ENCODE measurements at places on chromosomes 7 and 10.

GRCh38 chr7:25839084-25839769 lies 312.8 kb upstream of the NFE2L3 start:
- DNase-seq: no peak

GRCh38 chr10:76839276-76839675 lies 798.3 kb downstream of the KCNMA1 start:
- no peak for DNase-seq

DNA sequence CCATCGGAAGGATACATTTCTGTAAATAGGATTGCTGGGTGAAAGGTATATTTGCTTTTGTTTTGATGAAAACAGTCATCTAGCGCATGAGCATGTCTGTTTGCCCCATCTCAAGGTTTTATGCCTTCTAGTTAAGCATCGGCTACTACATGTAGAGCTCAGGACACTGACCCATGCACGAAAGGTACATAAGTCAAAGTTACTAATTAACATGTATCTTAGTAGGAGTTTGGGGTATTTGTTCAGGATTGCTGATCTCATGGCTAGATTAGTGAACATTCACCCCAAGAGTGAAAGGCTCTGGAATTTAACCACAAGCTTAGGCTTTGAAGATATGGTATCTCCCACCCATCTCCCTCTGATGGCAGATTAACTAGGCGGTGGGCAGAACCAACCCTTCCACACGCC lies 91.5 kb downstream of the RBM20 start:
- no peak for DNase-seq

- no peak for DNase-seq
Measured at GRCh38 chr7:12564996-12565764, 5.3 kb upstream of the SCIN start.

DNA sequence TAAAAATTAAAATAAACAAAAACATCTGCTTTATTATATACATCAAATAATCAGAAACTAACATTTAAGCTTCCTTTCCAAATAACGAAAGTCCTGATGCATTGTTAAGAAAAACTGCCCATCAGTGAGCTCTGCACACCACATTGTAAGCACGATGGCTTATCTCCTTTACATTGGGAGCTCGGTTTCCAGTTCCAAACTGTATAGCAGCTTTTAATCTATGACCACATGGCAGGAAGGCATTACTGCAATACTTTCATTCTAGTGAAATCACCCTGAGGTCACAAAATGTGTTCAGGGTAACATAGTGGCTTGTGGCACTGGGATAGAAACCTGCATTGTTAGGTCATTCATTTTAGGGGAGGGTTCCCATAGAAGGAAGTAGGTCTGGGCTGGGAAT lies 146.3 kb downstream of the ZNF22 start:
- DNase-seq: no peak

DNA sequence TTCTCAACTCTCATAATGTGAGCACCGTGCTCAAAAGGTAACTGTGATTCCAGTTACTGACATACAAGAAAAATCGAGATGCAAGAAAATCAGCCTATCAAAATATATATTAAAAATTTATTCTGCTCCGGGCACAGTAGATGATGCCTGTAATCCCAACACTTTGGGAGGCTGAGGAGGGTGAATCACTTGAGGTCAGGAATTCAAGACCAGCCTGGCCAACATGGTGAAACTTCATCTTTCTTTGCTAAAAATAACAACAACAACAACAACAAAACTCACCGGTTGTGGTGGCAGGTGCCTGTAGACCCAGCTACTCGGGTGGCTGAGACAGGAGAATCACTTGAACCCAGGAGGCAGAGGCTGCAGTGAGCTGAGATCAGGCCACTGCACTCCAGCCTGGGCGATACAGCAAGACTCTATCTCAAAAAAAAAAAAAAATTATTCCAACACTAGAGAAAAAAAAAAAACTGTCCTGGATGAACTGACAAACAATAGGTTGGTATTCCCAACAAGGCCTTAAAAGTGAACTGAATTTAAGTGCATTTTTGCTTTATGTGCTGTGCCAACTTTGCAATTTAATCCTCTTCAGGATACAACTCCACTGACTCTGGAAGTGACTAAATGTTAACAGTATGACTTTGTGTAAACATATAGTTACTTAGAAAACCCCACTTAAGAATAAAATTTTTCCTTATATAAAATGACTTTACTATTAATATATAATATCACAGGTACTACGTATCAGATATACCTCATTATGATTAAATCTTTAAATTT lies 51.1 kb downstream of the JMJD1C start:
- no peak for DNase-seq

DNA sequence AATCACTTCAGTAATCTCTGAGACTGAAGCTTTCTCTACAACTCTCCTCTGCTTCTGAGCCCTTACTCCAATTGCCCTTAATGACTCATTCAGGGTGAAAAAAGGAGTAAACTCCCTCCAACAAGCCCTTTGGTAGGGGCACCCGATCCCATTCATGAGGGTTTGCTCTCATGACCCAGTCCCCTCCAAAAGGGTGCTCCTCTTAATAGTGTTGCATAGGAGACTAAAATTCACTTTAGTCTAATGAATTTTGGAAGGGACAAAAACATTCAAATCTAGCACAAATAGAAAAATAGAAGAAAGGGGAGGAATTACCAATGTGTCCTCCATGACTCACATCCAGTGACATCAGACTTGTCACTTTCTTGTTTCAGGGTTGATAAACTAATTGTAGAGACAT lies 66.2 kb upstream of the CCNY start:
- no peak for DNase-seq

- DNase-seq: peak; percentile 9
Measured at GRCh38 chr7:30406664-30407425, 71.7 kb downstream of the NOD1 start.

DNA sequence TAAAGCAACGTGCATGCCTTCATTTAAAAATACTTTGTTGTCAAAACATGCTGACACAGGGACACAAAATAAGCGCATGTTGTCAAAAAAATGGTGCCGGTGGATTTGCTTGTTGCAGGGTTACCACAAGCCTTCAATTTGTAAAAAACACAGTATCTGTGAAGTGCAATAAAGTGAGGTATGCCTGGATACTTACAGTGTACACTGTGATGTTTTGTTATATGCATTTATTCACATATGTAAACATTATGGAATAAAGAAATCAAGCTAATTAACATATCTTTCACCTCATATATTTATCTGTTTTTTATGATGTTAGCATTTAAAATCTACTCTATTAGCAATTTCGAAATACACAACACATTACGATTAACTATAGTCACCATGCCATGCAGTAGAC lies 202.6 kb upstream of the FZD8 start:
- no peak for DNase-seq

- no peak for DNase-seq
Measured at GRCh38 chr7:25314731-25315267, 86.5 kb upstream of the NPVF start.

DNA sequence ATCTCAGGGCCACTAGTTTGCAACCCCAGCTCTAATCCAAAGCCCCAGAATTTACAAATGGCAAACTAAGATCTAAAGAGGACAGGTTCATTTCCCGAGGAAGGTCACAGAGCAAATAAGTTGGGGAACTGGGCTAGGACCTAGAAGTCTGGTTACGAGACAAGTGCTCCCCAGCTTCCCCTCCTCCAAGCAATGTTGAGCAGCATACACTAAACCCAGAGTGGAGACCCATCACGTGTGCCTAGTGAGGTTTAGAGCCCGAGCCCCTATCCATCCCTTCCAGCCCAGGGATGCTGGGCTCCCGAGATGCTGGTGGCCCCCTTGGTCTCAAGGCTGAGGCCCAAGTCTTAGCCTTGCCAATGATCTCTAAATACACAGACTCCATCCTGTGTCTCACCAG lies 209.5 kb upstream of the ZMIZ1 start:
- DNase-seq: no peak

DNA sequence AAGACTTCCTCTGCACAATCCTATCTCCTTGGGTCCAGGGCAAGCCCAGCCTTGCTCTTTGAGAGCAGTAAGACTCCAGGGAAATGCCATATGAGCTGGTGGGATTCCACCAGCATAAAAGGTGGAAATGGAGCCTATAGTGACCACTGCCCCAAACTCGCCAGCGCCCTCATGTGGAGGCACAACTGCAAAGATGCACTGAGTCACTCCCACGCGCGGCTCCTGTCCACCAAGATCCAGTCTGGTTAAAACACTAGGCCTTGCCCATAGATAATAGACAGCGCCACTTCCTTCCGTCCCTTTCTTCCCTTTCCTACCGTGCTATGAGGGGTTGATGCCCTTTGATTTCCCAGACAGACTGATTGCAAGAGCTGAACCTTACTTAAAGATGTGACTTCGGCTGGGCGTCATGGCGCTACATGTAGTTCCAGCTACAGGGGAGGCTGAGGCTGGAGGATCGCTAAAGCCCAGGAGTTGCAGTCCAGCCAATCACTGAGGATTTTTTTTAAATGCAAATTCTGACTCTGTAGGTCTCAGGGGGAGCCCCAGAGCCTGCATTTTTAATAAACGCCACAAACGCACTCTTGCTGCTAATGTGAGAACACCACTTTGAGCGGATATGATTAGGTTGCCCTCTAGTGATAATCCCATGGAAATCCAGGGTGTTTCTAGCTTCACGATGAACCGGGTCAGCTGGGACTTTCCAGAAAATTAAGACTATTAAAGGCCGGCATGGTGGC lies 136.5 kb downstream of the EPC1 start:
- peak; percentile 15 for DNase-seq

GRCh38 chr10:69632516-69633199 lies 2.6 kb downstream of the FAM241B start:
- no peak for DNase-seq

GRCh38 chr10:73167458-73167782 lies 388 bp downstream of the ECD start:
- DNase-seq: no peak

DNA sequence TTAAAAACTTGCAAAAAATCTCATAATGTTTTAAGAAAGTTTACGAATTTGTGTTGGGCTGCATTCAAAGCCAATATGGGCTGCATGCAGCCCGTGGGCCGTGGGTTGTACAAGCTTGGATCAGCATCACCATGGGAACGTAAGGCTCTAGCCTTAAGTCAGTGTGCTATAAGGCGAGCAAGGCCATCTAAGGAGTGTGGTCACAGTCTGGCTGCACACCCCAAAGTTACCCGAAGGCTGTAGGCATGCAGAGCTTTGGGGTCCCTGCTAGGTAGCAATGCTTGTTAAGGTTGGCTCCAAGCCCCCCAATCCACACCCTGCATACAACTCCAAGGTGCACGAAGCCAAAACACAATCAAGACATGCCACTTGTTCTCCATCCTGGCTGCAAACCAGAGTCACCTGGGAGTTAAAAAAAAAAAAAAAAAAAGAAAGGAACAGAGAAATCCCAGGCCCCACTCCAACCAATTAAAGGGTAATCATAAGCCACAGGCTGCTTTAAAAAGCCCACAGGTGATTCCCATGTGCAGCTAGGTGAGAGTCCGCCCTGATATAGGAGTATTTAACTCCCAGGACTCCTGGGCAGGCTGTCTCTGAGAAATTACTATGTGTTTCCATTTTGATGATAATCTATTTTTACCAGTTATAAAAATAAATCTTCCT lies 8.5 kb upstream of the PNLIPRP2 start:
- no peak for DNase-seq

GRCh38 chr10:62583876-62584615 lies 209.9 kb downstream of the ZNF365 start:
- DNase-seq: peak; percentile 87

DNA sequence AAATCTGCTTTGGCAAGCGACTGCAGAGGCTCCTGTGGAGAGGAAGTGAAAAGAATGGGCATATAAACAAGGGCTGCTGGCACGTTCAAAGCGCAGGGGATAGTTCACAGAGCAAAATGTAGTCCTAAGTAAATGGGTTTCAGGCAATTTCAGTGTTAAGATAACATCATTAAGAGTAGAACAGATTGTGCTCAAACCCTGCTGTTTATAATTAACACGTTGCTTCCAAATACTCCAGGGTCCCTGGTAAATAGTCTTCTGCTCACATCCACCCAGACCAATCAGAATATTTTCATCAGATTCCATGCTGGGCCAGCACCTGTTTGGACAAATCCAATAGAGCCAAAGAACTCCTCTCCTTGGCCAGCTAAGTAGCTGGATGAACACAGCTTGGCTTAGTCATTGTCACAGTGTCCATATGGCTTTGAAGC lies 81.4 kb downstream of the ORC5 start:
- DNase-seq: no peak

DNA sequence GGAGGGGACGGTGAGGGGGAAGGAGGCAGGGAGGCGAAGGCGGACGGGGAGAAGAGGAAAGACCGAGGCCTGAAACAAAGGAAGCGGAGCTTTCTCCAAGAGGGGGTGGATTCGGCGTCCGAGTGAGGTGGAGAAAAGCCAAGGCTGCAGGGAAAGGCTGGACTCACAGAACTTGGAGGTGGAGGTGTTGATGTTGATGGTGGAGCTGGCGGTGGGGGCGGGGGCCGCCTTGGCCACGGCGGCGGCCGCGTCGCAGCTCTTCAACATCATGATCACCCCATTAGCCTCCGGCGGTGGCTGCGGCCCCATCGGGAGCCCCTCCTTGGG lies 578 bp downstream of the CACUL1 start:
- no peak for DNase-seq

GRCh38 chr10:89505640-89506275 lies 29.6 kb downstream of the SLC16A12 start:
- no peak for DNase-seq

- DNase-seq: no peak
Measured at GRCh38 chr10:59880971-59881510, 25.3 kb downstream of the CCDC6 start.

GRCh38 chr10:82826132-82826531 lies 951.1 kb downstream of the NRG3 start:
- DNase-seq: peak; percentile 25

DNA sequence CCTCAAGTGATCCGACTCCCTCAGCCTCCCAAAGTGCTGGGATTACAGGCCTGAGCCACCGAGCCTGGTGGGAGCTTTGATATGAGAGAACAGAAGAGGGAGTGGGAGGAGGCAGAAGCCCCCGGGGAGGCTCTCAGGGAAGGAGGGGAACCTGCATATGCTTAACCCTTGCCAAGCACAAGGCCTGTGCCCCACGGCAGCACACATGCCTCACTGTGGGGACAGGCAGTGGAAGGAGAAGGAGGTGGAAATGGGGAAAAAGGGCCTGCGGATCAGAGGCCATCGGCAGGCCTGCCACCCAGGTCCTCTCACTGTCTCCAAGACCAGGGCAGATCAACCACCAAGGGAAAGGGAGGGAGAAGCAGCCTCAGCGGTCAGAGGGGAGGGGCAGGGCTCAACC lies 7.2 kb upstream of the GRID1 start:
- no peak for DNase-seq

- no peak for DNase-seq
Measured at GRCh38 chr7:69489533-69489932, 108.7 kb upstream of the AUTS2 start.

GRCh38 chr10:137031-137430 lies 1.8 kb downstream of the ZMYND11 start:
- DNase-seq: no peak

DNA sequence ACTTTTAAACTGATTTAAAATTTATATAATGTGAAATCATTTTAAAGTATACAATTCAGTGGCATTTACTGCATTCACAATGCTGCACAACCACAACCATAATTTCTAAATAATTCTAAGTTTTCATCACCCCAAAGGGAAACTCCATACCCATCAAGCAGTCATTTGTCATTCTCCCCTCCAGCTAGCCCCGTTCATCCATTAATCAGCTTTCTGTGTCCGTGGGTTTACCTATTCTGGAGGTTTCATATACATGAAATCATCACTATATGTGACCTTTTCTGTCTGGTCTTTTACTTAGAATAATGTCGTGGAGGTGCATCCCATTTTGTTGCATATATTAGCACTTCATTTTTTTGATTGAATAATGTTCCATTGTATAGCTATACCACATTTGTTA lies 214.1 kb downstream of the ADK start:
- no peak for DNase-seq

- no peak for DNase-seq
Measured at GRCh38 chr10:119030421-119031250, 1.1 kb downstream of the NANOS1 start.

Data from skeletal muscle cell (primary cell).